Activated CD4-positive, alpha-beta T cell treated with anti-CD3 and anti-CD28 coated beads for 4 hours (primary cell): ENCODE measurements at places on chromosomes 5 and 9.
A peak's percentile ranks its signal among the peaks of the same experiment; 100 is the strongest.

GRCh38 chr9:1400983-1401382, 350.8 kb downstream of the DMRT2 start:
- DNase-seq: no peak

DNA sequence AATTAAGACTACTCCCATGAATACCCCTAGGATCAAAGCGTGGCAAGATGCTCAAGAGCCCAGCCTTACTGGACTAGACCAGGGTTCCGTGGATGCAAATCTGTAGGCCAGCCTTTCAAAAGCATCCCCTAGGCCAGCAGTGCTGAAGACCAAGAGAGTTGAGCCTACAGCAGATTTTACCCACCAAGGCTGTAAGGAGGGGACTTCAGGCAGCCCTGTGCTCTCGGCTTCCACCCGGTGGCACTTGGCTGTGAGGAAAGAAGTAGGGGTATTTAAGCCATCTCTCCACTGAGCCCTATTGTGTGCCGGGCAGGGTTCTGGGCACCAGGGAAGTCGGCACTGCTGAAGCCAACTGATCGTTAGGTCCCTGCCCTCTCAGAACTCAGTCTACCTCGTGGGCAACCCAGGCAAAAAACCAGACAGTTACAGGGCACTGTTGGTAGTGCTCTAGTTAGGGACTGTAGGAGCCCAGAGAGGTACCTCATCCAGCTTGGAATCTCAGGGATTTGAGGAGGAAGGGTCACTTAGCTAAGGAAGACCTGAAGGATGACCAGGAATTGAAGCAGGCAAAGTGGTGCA, 25.5 kb downstream of the TCF7 start:
- no peak for DNase-seq

- DNase-seq: no peak
Measured at GRCh38 chr9:118829334-118829733, 539.9 kb downstream of the BRINP1 start.

- peak; percentile 60 for DNase-seq
Measured at GRCh38 chr9:128203024-128203706, at the start of gene DNM1. DNM1 (plus strand) TSS chr9:128203379; CDS start chr9:128203471, 92 bp downstream.

- no peak for DNase-seq
Measured at GRCh38 chr9:19511694-19512093, 102.9 kb downstream of the ACER2 start.

GRCh38 chr5:159094745-159095144, 5.0 kb downstream of the EBF1 start:
- peak; percentile 47 for DNase-seq
